ENCODE measurements at places on chromosomes 7 and 10.

DNA sequence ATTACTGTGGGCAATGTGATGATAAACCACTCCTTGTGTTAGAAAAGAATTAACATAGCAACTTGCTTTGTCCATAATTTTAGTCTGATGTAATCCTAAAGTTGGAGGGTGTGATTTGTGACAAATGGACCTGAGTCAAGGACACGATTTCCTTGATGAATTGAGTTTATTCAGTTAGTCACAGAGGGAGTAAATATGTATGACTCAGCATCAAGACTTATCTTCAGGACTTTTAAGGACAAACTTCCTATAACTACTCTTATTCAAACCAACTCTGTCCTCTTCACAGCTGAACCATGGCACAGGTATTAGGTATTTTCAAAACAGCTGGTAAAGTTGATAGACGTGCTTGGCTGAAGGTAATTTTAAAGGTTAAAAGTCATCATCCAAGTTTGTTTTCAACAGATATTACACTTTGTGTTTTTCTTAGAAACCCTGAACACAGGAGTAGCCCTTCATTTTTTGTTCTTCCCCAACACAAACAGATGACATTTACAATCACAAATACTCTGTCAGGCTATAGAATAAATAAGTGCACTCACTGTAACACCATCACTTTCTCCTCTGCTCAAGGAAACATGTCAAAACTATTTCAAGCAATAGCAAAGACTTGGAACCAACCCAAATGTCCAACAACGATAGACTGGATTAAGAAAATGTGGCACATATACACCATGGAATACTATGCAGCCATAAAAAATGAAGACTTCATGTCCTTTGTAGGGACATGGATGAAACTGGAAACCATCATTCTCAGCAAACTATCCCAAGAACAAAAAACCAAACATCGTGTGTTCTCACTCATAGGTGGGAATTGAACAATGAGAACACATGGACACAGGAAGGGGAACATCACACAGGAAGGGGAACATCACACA is 54.5 kb downstream of the COA1 start:
- no peak overlapping the region for H3K4me3 ChIP-seq
- H3K27ac ChIP-seq: no peak overlapping the region
- no peaks in the 10 kb centered on the region for H3K27me3 ChIP-seq
- peaks cover 23% of the 10 kb centered on the region for H3K4me1 ChIP-seq
- DNase-seq: no peak

DNA sequence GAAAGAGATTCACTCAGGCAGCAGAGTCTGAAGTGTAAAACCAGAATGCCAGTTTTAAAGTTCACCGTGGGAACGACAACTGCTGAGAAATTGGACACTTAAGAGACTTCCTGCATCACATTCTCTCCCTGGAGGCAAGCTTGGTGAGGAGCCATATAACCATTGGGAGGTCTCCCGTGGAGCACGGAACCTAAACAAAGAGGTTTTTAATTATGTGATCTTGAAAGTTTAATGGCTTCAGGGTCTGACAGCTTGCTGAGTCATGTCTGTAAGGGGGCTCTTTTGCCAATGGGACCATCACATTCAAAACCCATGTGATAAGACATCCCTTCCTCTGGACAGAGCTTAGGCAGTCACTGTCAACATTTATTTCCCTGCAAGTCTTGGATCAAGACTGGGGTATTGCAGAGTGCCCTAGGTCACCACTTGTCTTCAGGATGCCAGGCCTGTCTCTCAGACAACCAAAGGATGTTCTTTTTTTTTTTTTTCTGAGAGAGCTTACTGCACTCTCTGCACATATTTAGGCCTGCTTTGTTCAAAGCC is 674.4 kb downstream of the TYW1 start:
- H3K27me3 ChIP-seq: no peaks in the 10 kb centered on the region
- no peak overlapping the region for H3K27ac ChIP-seq
- H3K36me3 ChIP-seq: no peaks in the 10 kb centered on the region
- no peaks in the 10 kb centered on the region for H3K4me1 ChIP-seq
- DNase-seq: no peak
- no peak overlapping the region for H3K4me3 ChIP-seq

GRCh38 chr7:140458201-140458600 is 21.1 kb downstream of the MKRN1 start:
- no peak overlapping the region for H3K27ac ChIP-seq
- DNase-seq: no peak
- no peak overlapping the region for H3K4me3 ChIP-seq

DNA sequence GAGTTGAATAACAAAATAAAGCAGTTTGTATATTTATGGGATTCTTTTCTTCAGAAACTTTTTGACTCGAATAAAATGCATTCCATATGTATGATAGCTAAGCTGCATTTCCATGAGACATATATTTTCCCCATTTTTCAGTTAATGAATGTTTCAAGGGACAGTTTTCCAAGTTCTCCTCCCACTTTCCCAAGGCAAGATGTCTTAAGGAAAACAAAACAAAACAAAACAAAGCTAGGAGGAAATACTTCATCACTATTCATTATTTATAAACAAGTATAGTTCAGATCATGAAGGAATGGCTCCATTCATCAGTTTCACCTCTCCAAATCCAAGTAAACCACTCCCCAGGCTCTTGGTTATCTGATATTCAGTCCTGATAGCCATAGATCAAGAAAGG is 261.0 kb downstream of the WDR11 start:
- H3K27ac ChIP-seq: no peak overlapping the region
- peaks cover 12% of the 10 kb centered on the region for H3K4me1 ChIP-seq
- H3K36me3 ChIP-seq: no peaks in the 10 kb centered on the region
- H3K4me3 ChIP-seq: no peak overlapping the region
- DNase-seq: no peak

DNA sequence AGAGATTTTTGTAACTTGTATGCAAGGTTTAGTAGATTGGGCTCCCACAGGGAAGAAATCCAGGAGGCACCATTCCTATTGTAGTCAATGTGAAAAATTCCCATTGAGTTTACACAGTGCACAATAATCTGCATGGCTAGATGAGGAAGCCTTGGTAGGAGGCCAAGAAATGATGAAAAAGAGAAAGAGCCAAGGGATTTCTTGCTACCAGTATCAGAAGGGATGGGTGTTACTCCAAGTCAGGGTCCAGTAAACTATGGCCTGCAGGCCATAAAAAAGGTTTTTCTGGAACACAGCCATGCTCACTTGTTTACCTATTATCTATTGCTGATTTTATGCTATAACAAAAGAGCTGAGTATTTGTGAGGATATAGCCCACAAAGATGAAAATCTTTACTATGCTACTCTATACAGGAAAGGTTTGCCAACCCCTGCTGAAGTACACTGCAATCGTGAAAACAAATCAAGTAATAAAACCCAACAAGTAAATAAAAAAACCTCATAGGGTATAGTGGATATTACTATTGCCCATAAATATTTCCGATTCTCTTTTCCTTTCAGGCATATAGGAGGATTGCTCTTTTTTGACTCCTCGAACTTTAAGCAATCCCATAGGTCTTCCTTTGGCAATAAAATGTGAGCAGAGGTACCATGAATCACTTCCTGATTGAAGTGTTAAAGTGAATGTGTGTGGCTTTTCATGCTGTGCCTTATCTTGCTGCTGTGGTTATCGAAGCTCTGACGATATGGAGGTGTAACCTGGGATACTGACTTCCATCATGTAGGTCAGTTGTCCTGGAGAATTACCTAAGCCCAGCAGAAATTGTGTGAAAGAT is 256.3 kb upstream of the MAGI2 start:
- no peaks in the 10 kb centered on the region for H3K36me3 ChIP-seq
- H3K4me3 ChIP-seq: no peak overlapping the region
- H3K27ac ChIP-seq: no peak overlapping the region
- no peaks in the 10 kb centered on the region for H3K4me1 ChIP-seq
- DNase-seq: no peak
- no peaks in the 10 kb centered on the region for H3K27me3 ChIP-seq

DNA sequence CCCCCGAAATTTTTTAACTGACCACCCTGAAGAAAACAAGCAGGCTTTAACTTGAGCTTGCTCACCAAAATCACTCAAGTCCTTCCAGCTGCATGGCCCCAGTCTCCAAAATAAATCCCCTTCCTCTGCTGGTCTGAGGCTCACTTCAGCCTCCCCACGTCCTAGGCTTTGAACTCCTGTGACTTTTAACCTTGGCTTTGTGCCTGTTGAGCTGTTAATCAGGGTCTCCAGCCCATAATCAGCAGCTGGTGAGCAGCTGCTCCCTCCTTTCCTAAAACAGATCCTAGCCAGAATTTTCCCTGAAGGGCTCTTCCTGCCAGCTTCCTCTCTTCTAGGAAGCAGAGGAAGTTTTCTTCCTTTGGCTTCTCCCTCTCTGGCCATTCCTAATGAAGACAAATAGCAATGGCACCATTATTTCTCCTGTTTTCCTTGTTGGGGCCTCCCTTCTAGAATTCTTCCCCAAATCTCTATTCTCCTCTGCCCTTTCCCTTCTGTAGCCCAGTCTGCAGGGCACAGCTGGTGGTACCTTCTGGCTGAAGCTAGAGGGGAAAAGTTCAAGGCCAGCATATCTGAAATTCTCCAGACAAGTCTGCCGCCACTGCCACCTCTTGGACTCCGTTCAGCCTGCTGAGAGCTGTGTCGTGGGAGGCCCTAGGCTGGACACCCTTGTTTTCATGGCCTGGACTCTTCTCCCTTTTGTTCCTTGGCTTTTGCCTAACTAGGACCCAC is 152.1 kb downstream of the NOC3L start:
- H3K36me3 ChIP-seq: no peaks in the 10 kb centered on the region
- H3K4me3 ChIP-seq: no peak overlapping the region
- no peaks in the 10 kb centered on the region for H3K4me1 ChIP-seq
- H3K27me3 ChIP-seq: no peaks in the 10 kb centered on the region
- H3K27ac ChIP-seq: no peak overlapping the region

DNA sequence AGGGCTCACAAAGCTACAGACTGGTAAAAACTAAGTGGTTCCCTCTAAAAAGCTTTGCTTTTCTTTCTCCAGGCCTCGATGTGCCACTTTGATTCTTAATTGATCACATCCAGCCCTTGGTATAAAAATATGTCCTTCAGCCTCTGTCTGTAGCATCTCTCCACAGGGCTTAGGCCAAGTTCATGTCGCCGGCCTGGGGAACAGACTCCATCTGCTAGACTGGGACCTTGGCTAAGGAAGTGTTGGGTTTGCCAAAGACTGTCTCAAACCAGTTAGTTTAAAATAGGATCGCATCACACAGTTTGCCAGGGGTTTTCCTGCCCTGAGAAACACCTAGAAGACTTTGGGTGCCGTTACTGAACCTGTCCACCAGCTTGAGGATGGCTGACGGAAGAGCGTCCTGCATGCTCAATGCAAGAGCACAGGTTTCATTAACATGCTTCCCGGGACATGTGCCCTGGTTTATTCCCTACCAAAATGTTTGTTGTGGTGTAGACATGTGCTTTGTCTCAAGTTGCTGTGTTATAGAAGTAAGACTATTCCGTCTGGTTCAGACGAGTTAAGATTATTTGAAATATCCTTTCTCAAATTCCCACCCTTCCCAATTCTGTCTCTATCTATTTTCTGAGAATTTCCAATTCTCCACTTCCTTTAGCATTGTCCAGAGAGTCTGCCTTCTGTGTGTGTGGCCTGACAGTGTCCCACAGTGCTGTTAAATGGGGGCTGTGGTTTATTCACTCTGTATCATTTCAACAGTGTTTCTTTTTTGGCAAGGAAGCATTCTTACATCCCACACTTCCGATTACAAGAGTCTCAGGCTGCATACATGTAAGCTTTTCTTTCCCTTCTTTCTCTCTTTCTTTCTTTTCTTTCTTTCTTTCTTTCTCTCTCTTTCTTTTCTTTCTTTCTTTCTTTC is 334.7 kb downstream of the INHBA start:
- no peak overlapping the region for H3K4me3 ChIP-seq
- no peaks in the 10 kb centered on the region for H3K27me3 ChIP-seq
- H3K36me3 ChIP-seq: no peaks in the 10 kb centered on the region
- no peak for DNase-seq

- no peaks in the 10 kb centered on the region for H3K36me3 ChIP-seq
- H3K27ac ChIP-seq: peak overlapping the region; percentile 68
- no peaks in the 10 kb centered on the region for H3K4me1 ChIP-seq
- DNase-seq: no peak
- H3K27me3 ChIP-seq: no peaks in the 10 kb centered on the region
- H3K4me3 ChIP-seq: no peak overlapping the region
Observed at GRCh38 chr10:124728071-124728829, 15.9 kb downstream of the FAM53B start.

- no peaks in the 10 kb centered on the region for H3K27me3 ChIP-seq
- no peak overlapping the region for H3K4me3 ChIP-seq
- no peaks in the 10 kb centered on the region for H3K4me1 ChIP-seq
- H3K27ac ChIP-seq: no peak overlapping the region
- no peaks in the 10 kb centered on the region for H3K36me3 ChIP-seq
- DNase-seq: no peak
Observed at GRCh38 chr7:11315666-11316258, 342.1 kb downstream of the PHF14 start.

DNA sequence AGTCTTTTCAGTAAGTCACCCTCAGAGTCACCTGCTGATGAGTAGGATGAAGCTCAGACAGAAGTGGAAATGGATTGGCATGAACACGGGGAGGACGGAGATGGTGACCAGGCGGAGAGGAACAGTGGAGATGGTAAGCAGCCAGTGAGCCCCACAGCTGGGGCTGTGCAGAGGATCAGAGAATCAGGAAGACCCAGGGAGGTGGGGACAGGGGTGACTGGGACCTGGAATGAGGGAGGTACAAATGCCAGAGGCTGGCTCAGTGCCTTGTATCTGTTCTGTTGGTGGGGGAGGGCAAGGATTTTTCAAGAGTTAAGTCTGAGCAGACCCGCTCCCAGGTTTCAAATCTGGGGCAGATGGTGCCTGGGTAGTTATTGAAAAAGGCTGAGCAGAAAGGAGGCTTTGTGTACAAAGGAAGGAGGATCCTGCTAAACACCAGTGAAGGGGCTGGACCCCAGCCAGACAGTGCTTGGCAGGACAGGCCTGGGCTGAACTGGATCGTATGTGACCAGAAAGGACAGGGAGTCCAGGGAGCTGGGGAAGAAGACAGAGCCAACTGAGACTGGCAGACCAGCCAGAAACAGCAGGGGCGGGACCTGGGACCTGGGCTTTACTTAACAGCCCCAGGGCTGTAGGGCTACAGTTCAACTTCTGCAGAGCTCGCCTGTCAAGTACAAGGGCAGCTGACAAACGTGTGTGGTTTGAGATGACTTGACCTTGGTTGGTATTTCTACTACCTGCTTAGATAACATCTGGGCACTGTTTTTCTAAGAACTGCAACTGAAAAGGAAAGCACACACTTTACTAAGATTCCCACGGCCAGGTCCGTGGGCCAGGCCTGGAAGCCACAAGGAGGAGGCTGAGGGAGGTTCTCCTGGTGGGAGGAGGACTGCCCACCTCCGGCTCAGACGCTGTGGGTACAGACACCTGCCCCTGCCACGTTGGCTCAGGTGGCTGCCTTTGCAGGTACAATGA is 13.2 kb upstream of the FRMPD2 start:
- H3K4me1 ChIP-seq: peaks cover 21% of the 10 kb centered on the region
- DNase-seq: no peak
- H3K27ac ChIP-seq: peak overlapping the region; percentile 1
- no peaks in the 10 kb centered on the region for H3K27me3 ChIP-seq

DNA sequence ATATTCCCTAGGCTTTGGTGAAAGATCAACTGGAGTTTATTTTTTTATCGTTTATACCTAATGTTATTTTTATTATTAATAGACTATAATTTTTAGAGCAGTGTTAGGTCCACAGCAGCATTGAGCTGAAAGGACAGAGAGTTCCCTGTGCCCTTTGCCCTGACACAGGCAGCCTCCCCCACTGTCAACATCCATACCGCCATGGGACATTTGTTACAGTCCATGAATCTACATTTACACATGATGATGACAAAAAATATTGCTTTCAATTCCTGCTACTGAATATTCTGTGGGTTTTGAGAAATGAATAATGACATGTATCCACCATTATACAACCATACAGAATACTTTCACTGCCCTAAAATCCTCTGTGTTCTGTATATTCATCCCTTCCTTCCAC is 1297.5 kb upstream of the SORCS1 start:
- DNase-seq: no peak
- H3K4me1 ChIP-seq: peaks cover 12% of the 10 kb centered on the region
- no peak overlapping the region for H3K4me3 ChIP-seq
- no peak overlapping the region for H3K27ac ChIP-seq

Data from sigmoid colon (tissue), 7 donors.